HT-29 (cell line): ENCODE measurements at places on chromosomes 3 and 15.

GRCh38 chr3:122403489-122403888 is 12.4 kb downstream of the WDR5B start:
- no peak for DNase-seq

DNA sequence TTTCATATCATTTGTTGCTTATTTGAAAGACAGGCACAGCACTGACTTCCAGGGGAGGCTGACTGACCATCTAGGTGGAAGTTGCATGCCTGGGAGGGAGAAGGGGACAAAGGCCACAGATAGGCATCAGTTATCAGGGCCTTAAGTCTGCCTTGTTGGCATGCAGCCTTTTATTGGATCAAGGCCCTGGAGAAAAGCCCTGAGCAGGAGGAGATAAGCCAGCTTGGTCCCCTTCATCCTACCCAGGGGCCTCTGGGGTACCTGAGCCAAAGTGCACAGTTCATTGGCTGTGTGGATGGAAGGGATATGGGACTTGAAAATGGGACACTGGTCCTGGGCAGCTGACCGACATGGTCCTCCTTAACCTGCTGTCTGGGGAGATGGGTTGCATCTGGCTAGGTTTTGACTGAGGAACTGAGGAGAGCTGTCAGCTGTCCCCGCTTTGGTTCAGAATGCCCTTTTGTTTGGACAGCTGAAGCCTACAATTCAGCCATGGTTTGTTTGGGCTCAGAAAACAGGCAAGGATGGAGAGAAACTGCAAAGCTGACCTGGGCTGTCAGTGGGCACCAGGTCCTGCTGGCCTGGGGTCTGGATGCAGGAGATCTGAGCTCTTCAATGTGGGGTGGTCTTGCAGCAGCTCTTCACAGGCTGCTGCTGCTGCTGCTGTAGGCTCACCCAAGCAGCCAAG is 60.0 kb downstream of the FLNB start:
- DNase-seq = no peak

- DNase-seq = no peak
Measured at GRCh38 chr15:56600380-56600779, 132.9 kb downstream of the ZNF280D start.

DNA sequence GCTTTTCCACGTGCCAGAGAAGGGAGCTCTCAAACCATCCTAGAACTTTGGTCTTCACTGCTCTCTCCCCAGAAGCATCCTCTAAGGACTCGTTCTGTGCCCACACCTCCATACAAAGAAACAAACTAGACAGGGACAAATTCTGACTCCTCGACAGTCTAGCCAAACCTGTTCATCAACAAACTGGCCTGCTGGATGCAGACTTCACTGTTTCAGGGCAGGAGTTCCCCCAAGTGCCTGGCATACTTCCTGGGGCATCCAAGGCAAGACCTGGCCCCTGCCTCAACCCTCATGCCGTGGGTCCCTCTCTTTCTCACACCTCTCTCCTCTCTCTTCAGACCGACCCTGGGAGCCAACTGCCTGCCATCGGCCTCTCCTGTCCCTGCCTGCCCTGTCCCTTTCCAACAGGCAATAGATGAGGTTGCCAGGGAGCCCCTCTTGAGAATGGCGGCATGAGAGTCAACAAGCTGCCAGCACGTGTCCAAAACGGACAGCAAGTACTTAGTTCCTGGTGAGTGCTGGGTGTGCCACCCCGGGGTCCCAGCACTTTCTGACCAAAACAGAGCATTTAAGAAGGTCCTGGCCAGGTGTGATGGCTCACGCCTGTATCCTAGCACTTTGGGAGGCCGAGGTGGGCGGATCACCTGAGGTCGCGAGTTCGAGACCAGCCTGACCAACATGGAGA is 79.1 kb upstream of the HES1 start:
- peak; percentile 64 for DNase-seq

DNA sequence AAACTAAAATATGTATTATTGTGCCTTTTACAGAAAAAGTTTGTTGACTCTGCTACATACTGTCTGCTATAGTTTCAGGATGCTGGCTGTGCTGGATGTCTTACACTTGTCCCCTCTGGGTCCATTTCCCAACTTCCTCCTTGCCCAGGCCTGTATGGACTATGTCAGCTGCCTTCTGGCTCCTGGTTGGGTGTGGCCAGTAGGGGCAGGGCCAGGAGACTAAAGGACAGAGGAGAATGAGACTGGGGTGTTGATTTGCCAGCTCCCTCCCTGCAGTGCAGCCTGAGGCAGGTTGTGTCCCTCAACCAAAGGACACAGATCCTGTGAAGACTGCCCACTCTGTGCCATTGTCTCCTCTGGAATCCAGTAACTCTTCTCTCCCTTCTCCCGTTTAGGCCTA is 90.6 kb upstream of the UBE2E2 start:
- DNase-seq = no peak

DNA sequence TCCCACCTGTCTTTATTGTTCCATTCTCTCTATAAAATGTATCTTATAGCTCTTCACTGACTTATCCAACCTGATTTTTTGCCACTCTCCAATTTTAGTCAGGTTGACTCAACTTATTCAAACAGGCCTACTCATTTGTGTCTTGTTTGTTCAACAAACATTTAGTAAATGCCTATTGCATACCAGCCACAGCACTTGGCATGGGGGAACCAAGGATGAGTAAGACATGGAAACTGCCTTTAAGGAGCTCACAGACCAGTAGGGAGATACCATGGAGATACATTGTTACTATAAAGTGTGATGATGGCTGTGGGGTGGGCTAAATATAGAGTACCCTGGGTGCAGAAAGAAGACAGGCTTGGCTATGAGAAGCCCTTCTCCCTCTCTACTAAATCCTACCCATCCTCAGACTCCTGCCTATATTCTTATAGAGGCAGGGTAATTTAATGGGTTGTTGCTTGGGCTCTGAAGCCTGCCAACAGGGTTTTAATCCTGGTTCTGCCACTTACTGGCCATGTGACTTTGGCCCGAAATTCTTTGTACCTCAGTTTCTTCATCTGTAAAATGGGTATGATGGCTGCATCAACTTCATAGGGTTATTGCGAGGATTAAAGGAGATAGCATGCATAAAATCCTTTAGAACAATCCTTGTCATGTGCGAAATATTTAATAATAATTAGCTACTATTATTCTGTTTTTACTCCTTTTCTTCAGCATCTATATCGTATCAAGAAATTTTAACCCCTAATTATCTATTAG is 348.5 kb upstream of the UMPS start:
- DNase-seq = no peak

GRCh38 chr15:32857732-32858131 is 139.9 kb downstream of the GREM1 start:
- DNase-seq = no peak

- no peak for DNase-seq
Measured at GRCh38 chr15:101023501-101024072, 104.4 kb downstream of the LRRK1 start.

DNA sequence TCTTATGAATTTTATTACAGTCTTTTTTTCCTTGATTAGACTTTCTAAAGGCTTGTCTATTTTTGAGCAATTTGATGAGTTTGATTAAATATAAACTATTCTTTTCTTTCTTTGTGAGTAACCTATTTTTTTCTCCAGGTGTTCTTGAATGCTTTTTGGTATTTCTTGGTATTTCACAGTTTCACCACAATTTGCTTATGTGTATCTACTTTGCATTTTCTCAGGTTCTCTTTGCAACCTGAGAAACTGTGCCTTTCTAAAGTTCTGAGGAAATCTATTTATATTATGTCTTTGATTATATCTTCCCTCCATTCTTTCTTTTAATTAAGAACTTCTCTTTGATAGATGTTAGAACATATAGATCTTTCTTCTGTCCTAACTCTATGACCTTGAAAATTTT is 117.1 kb upstream of the MLF1 start:
- DNase-seq = no peak

DNA sequence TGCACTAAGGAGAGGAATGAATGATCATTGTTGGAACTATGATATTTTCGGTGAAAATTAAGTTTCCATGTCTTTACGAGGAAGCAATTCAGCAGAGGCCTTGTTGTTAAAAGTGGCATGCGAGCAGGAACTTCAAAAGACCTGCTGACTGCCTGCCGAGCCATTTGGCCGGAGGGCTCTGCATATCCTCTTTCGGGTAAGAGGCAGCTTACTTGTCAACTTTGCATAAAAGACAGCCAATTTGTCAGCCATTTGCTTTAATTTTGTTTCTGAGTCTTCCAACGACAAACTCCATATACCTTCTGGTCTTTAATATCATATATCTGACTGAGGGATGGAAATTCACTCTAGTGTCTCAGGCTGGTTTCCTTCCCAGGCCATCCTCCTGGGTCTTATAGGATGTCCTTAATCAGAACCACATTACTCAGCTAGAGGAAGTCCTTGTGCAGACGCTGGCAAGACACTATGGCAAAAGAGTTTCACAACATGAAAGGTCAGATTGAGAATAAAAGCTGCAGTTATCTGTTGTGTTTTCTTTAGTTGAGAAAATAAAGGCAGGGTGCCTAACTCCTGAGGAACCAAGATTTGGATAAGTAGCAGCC is 128.7 kb upstream of the WNT5A start:
- no peak for DNase-seq

- DNase-seq = no peak
Measured at GRCh38 chr3:194384156-194384555, 14.6 kb upstream of the LRRC15 start.

DNA sequence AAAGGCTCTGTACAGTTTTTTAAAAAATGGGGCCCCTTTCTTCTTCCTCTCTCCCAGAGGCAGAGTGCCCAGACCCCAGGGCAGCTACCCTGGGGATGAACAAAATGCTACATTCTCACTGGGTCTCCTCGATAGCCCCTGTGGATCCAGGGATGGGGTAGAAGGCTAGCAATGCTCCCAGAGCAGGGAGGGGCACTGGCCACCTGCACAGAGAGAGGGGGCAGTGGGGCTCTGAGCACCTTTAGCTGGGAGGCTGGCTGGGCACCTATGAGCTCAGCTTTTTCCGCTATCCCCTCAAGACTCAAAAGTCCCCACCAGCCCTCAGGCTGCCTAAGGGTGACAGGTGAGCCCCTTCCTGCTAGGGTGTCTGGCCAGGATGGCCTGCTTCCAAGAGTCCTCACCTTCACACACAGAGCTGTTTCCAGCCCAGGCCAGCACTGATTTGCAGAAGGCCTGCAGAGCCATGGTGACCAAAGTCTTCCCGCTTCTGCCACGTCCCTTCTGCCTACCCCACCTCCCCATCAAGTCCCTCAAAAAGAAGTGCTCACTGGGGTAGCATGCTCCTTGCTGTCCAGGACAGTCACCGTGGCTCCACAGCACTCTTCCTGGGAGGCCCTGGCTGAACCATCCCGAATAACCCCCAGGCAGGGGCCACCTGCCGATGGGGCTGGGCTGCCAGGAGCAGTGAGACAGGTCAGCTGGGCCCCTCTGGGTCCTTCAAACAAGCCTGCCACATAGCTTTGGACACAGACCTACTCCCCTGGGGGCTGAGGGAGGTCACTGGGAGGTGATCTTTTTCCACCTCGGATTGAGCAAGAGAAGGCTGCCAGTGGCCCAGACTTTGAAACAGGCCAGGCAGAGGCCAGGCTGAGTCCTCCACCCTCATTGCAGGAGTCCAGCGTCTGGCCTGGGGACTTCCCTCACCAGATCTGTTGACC is 20.4 kb downstream of the BMF start:
- no peak for DNase-seq

GRCh38 chr15:71114066-71114680 is 1.1 kb upstream of the THSD4 start:
- no peak for DNase-seq
